T-helper 17 cell (primary cell): ENCODE measurements at places on chromosomes 5 and 9.

- DNase-seq = no peak
Observed at GRCh38 chr5:125100342-125100741, 353.9 kb upstream of the ZNF608 start.

GRCh38 chr9:129999141-129999510, 43.9 kb downstream of the FNBP1 start:
- DNase-seq = no peak

DNA sequence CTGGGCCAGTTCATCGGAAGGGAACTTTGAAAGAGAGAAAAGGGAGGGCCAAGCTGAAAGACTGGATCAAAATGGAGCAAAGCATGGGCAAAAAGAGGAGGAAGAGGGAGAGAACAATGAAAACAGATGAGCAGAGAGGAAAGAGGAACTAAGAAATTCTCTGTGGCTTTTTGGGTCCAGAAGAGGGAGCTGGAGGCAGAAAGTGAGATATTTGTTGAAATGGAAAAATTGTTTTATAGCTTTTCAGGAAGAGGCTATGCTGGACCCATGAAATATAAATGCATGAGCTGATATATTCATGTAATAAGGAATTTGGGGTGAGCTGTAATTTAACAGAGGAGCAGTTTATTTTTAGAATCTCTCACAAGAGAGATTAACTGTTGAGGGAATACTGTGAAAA, 457.3 kb downstream of the DMAC1 start:
- no peak for DNase-seq

DNA sequence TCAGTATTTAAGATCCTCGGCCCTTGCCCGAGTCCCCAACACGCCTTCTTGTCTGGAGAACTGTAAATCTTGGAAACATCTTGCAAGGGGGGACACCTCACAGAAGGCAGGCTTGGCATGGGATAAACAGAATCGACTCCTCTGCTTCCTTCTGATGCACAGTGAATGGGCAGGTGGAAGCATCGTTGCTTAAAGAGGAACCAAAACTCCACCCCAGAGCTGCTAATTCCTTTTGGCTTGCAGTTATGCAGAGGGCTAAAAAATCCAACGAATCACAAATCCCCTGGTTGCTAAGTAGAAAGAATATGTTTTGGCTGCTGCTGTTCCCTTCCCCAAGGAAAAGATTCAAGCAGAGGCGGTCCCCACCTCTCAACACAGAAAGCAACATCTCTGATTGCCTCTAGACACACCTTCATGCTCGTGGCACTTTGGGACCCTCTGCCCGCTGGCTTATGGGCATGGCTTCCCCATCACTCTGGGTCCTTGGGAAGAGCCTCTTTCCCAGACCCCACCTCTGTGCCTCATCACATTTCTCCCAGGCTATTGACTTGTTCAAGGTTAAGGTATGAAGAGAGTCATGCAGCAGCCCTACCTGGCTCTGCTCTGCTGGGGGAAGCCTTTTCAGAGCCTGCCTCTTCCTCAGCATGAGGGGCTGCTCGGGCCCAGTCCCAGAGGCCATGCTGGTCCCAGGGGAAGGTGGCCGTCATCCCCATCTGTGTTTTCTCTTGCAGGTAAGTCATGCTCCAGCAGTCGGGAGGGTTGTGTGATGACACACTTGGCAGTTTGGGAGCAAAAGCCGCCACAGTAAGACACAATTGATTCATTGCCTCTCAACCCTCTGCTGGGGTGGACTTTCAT, 137.1 kb downstream of the KCNIP1 start:
- DNase-seq = no peak

DNA sequence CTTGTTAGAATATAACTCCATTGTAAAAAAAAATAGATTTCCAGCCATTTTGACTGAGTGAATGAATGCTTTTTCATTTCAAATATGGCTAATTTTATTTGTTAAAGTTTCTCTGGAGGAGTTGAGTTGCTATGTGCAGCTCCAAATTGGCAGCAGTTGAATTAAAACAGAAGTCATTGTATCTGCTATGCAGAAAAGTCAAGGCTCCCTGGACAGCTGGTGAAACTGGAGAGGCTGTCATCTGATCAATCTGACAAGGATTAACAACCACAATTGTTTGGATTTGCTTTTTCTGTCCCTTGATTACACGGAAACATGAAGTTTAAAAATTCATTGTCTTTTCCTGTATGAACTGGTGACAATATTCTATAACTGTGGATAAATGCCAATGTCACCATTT, 713.9 kb downstream of the EFNA5 start:
- no peak for DNase-seq

DNA sequence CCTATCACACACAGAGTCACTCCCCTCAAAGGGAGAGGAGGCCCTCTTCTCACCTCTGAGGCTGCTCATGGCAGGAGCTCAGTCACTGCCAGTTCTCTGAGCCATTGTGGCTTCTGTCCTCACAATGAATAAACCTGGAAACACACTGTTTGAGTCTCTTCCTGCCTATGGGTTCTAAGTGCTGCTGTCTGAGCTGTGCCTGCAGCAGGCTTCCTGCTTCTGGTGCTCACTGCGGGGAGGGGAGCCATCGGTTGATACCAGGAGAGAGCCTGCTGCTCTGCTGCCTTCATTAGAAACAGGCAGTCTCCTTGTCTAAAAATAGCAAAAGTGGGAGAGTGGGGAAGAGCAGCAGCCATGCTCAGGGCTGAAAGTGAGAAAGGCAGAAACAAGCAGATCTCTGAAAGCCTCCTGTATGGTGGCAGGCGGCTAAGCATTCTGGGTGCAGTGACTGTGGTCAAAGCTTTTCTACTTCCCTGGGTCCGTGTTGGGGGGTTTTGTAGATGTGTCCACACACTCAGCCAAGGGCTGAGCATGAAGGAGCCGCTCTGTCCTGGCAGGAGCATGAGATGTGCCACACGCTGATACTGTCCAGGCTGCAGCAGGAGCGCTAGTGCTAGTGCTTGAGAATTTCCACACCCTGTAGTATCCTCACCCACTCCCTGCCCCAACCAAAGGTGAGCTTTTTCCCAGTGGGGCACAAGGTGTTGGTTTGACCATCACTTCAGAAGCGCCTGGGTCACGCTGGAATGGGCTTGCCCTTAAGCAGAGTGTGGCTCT, 34.2 kb downstream of the PRKACG start:
- DNase-seq = no peak

GRCh38 chr9:71928376-71928775, 16.9 kb downstream of the C9orf85 start:
- DNase-seq = no peak

- DNase-seq = no peak
Observed at GRCh38 chr5:100777680-100778300, 125.3 kb downstream of the ST8SIA4 start.

DNA sequence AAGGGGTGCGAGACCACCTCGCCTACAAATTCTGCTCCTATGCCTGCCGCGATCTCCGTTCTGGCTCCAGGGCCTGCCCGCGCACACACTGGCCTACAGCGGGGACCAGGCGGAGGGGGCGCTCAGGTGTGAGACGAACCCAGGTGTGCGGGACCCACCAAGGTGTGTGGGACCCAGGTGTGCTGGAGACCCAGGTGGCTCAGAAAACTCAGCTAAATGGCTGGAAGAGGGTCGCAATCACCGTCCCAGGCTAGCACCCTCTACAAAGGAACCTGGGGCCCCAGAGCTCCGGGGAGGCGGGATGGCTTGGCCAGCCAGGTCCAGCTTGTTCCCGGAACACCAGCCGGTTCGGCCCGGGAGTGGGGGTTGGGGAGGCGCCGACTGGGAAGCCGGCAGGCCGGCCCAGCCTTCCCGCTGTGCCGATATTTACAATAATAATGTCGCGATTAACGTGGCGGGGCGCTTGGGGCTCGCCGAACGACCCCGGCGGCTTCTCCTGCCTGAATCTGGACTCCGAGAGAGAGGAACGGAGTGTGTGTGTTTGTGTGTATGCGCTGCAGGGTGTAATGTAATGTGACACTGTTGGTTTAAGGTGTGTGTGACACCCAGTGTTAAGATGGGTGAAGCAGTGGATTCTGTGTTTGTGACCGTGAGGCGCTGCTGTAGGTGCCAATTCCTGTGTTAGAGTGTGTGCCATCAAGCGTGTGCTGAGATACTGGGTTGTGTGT, 1.4 kb downstream of the PCDH1 start:
- no peak for DNase-seq

DNA sequence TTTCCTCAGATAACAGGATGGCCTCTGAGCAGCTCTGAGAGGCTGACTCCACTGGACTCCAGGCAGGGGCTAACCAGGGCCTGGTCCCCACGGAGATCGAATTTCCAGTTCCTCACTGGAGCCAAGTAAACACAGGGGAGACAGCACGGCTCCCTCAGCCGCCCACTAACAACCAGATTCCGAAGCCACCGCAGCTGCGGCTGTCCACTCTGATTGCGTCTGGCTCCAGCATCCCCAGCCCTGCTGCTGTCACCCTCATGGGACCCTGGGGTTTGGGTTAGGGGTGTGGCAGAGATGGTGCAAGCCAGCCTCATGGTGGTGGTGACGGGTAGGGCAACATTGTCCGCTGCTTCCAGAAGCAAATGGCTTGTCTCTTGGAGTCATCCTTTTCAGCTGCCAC, 172.6 kb downstream of the RGS3 start:
- no peak for DNase-seq

GRCh38 chr9:74413876-74414275, 83.3 kb upstream of the RORB start:
- DNase-seq = no peak

DNA sequence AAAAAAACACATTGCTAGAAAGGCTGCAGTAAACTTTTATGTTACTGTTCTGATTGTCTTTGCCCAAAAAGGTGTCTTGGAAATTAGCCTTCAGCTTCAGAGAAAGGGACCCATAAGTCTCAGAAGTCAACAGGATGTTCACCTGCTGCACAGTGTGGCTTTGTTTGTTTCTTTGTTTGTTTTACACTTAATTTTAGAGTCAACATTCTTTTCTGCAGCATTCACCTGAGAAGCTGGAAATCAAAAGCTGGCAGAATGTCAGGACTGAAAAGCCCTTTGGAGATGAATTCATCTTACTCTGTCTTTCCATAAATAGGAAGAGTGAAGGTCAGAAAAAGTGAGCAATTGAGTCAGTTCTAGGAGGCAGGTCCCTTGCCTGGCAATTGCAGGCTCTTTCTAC, 170.0 kb downstream of the PAPPA start:
- no peak for DNase-seq

GRCh38 chr9:18124760-18125159, 349.2 kb upstream of the ADAMTSL1 start:
- no peak for DNase-seq

GRCh38 chr5:3186736-3187405, 408.8 kb upstream of the IRX1 start:
- no peak for DNase-seq

DNA sequence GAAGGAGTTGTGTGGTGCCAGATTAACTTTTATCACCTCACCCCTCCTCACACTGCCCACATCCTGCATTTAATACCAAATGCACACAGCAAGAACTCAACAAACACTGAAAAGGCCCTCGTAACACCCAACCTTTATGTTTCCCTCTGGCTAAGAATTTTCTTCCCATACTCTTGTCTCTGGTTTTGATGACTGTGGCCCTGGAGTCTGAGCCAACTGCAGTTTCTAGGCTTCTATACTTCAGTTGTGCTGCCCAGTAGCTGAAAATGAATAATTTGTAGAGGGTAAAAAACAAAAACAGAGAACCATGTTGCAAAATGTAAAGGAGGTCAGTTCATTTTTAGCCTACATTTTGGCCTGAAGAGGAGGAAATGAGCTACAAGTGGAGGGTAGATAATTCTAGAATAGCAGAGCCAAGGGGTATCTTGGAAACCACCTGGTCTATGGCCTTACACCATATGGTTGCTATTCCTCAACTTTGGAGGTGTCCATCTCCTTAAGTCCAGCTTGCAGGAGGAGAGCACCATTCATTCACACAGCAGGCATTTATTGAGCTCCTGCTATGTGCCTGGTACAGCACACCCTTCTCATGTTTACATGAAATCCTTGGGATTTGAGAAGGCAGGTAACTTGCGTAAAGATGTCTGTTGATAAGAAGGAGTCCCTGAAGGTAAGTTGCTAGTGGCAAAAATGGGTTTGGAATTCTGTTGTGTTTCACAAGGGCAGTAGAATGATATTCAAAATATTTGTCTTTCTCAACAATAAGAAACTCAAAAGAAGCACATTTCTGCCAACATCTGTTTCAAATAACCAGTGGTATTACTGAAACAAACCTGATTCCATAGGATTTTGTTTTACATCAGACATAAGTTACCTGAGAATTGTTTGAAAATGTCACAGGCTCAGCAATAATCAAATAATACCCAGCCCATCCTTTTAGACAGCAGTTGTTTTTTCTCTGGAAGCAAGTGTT, 83.8 kb upstream of the TNFAIP8 start:
- DNase-seq = no peak

GRCh38 chr5:98927242-98927988, 1.4 kb downstream of the CHD1 start:
- DNase-seq = peak; percentile 60

GRCh38 chr5:87311405-87312279, 44.0 kb downstream of the RASA1 start:
- DNase-seq = no peak

DNA sequence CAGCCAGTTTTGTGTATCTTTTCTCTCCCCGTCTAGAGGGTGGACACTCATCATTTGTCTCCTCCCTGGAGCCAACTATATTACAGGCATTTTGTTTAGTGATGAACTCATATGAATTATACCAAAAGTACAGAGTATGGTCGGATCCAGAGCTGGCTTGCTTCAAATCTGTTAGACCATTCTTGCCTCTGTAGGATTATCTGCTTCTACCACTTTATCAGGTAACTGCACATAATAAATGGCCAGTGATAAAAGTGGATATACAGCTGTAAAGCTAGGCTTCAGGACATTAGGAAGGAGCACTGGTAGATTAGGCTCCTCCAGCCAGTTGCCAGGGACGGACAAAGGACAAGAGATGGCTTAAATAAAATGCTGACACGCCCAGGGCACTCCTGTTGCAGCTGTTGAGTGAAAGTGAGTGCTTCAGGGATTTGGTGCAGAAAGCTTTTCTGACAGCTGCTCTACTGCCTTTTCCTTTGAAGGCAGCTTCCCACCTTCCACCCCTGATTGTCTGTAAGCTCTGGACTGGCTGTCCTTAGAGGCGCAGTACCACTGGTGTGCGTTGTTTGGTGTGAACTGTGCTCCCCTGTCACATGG, 259.2 kb downstream of the PDZD2 start:
- DNase-seq = no peak

- no peak for DNase-seq
Observed at GRCh38 chr9:37301042-37301853, 121.2 kb upstream of the GRHPR start.

- DNase-seq = no peak
Observed at GRCh38 chr5:138455232-138455930, 9.9 kb upstream of the EGR1 start.

DNA sequence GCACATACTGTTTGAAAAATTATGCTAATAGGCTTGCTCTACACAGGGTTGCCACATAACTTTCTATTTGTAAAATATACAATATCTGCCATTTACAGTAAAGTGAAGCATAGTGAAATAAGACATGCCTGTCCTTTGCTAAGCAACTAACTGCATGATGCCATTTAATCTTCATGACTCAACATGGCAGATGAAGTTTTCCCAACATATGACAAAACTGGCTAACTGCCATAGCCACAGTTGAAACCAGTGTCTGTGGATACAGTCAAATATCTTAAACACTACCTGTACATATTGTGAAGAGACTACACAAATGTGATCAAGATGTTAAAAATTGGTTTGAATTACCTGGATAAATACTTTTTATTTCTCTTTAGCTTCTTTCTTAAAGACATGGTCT, 3.1 kb upstream of the DMAC1 start:
- DNase-seq = no peak

GRCh38 chr5:68251804-68252522, 36.4 kb downstream of the PIK3R1 start:
- no peak for DNase-seq
